ENCODE measurements at places on chromosomes 4 and X. TPM values are rescaled to one million over a fixed set of nuclear protein-coding genes. Genes with fewer than 3 reads are reported as not detected.

SSX4 gene
- total RNA-seq = not detected

RTL5 gene
- total RNA-seq = 1.3 TPM

HSFX4 gene
- total RNA-seq = not detected

CDX4 gene
- not detected for total RNA-seq

SLC4A4 gene
- 91.7 TPM for total RNA-seq

NPY1R gene
- 19.5 TPM for total RNA-seq

SAGE1 gene
- not detected for total RNA-seq

GRCh38 chrX:118644378-118644777 is 83.0 kb upstream of the IL13RA1 start:
- DNase-seq = no peak

GRCh38 chr4:176805155-176805554 is 12.4 kb upstream of the VEGFC start:
- DNase-seq = no peak

DNA sequence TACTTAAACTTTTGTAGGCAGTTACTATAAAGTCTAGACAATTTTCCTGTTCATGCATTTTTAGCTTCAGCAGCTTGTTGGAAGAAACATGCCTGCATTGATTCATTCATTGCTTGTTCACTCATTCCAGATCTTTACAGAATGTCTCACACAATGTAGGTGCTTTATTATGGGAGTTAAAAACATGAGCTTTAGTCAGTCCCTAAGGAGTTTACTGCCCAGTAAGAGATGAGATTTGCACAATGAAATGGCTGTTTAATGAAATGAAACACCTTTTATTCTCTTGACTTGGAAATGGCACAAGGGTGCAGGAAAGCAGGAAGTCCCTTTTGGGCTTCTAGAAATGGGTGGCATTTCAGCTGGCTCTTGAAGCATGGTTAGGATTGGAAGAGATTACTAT is 2.9 kb downstream of the NOCT start:
- no peak for DNase-seq

DNA sequence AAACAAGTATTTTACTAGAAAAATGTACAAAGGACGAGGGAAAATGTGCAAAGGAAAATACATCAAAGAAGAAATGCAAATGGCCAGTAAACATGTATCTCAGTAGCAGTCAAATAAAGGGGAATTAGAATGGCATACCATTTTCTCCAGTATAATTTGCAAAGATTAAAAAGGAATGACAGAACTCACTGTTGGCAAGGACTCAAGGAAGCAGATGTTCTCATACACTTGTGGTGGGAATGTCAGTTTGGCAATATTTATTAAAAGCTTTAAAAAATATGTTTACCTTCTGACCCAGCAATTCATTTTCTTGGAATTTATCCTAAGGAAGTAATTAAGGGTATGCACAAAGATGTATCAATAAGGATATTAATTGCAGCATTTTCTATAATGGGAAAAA is 7.6 kb downstream of the CLCN5 start:
- DNase-seq = no peak

DNA sequence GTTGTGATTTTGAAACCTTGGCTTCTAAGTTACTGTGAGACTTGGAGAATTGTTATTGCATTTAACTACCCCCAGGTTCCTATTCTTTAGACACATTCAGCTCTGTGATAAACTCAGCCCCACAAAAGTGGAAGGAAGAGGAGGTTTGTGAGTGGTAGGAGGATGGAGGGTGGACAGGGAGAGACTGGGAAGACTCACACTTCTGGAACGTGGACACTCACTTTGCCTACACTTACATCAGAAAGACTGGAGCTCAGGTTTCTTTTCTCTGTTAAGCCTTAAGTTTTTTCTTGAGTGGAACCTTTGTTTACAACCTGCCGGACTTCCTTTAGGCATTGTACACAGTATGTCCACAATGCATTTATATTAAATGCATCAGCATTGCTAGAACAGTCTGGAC is 99.0 kb downstream of the AREG start:
- no peak for DNase-seq

DNA sequence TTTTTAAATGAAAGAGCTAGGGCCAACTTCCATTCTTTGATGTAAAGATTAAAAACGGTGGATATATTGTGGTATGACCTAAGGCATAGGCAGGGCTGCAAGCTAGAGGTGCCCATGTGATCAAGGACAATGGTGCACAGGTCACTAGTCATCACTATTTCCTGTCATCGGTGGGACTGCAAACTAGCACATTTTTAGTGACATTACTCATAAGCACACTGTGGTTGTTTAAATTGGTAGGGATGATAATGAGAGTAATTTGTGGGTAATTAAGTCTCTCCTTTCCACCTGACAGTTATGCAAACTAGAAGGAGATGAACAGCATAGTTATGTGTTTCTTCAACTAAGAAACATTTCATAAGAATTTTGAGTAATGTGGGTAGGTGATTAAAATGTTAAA is 85.4 kb downstream of the GPRIN3 start:
- no peak for DNase-seq

DNA sequence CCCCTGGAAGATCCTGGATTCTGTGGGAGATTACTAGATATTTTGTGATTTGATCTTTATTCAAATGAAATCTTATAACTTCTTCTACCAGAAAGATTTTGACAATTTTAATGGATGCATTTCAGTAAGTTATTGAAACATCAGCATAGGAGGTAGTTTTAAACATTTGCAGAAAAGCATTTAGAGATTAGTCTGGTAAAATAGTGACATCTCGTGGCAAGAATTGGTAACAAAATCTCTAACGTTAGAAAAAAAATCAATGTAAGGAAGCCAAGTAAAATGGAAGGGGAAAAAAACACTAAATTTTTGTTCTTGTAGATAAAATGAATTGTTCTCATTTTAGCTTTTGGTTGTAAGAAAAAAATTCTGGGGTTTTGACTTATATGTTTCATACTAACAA is 73.3 kb downstream of the TASL start:
- DNase-seq = no peak

GRCh38 chr4:88172987-88173386 is 14.5 kb upstream of the ABCG2 start:
- DNase-seq = no peak

Measured in transverse colon (tissue), 4 donors.